Kidney (tissue), 22 donors: ENCODE measurements at places on chromosomes 6 and 20.

GRCh38 chr20:40900666-40901215, 127.9 kb upstream of the TOP1 start:
- no peak for DNase-seq

- no peak for DNase-seq
Measured at GRCh38 chr6:114735025-114735735, 392.4 kb upstream of the HS3ST5 start.

DNA sequence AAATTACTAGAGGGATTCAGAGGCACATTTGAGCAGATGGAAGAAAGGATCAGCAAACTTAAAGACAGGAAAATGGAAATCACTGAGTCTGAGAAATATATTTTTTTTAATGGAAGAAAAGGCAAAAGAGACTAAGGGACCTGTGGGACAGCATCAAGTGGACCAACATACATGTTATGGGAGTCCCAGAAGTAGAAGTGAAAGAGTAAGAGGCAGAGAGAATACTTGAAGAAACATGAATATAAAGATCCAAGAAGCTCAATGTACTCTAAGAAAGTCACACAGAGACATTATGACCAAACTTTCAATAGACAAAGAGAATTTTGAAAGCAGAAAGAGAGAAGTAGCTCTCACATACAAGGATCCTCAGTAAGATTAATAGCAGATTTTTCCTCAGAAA, 39.5 kb downstream of the SMOC2 start:
- no peak for DNase-seq

DNA sequence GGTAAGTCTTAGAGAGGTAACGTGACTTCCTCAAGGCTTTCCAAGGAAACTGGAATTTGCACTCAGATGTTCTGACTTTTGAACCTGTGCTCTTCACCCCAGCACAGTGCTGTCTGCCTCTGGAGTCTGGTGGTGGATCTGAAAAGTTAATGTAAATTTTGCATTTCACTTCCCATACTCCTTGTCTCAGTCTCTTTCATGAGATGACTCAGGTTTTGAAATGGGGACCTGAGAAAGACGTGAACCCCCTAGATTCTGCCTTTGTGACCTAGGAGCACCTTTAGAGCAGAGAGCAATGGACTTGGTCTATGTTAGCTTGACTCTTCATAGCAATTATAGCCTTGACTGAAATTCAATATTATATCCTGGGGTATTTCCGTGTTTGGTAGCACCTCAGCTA, 223.0 kb downstream of the QKI start:
- DNase-seq, result no peak

DNA sequence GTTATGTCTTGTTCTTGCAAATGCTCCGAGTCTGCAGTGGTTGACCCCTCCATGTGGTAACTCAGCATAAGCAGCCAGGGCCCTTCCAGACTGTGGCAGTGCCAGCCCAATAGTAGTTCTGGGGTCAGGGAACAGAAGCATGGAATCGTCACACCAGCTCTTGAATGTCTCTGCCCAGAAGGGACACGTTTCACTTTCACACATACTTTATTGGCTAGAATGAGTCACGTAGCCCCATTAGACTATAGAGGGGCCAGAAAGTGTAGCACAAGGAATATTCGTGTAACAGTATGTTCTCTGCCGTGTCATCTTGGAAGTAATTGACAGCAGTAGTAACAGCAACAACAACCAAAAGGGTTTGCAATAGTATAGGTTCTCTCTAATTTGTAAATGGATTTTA, 254.7 kb downstream of the FARS2 start:
- no peak for DNase-seq

DNA sequence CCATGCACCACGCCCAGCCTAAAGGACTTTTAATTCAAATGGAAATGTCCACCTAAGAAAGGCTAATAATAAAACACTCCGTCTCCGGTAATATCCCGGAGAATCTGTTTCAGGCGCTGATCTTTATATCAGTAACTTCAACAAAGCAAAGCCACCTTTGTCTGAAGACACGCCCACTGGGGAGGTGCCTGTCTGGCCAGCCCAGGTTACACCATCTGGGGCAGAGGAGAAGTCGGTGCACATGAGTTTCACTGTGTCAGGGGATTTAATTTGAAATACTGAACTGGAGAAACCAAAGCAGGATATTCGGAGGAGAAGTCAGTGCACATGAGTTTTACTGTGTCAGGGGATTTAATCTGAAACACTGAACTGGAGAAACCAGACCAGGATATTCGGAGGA, 9.4 kb downstream of the SERPINB6 start:
- DNase-seq, result no peak

- no peak for DNase-seq
Measured at GRCh38 chr6:158233214-158233795, 65.2 kb downstream of the GTF2H5 start.

GRCh38 chr20:23037017-23037481, 1.9 kb downstream of the SSTR4 start:
- DNase-seq, result peak; percentile 64

GRCh38 chr6:71288228-71289038, at the start of gene OGFRL1:
Gene OGFRL1, plus strand, starts transcription at chr6:71288811. Its CDS starts 126 bp downstream, at chr6:71288937.
- peak; percentile 94 for DNase-seq

DNA sequence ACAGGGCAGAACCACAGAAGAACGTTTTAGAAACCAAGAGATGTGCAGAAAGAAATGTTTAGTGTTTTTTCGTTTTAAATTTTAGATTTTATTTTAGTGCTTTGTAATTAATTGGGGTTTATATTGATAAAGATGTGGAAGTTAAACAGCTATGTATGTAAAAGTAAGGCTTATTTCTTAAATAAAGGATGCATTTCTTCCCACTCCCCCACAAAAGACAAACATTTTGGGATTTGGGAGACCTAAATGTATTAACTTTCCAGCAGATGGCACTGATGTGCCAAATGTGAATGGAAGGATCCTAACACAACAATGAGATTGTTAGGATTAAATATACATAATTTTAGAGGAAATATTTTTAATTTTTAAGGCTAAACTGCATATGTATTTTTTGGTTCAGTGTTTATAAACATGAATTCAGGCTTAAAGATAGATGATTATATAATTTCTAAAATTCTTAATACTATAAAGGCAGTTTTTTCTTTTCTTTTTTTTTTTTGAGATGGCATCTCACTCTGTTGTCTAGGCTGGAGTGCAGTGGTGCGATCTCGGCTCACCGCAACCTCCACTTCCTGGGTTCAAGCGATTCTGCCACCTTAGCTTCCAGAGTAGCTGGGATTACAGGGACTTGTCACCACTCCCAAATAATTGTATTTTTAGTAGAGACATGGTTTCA, 12.0 kb downstream of the PFDN4 start:
- peak; percentile 47 for DNase-seq

DNA sequence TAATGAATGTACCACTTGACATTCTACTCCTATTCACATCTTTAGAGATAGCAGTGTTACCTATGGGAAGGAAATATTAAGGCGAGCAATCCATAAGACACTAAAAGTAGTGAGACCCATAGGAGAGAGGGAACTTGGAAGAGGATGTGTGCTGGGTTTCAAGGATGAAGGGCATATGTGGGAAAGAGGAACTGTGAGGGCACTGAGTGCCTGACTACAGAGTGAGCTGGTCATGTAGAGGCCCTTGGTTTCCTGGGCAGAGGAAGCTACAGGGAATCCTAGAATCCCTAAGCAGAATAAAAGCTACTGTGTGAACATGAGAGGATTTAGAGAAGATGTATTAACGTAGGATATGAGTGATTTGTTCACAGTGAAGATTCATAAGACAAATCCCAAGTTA, 262.8 kb downstream of the FARS2 start:
- no peak for DNase-seq

- no peak for DNase-seq
Measured at GRCh38 chr6:110428153-110428552, 12.8 kb upstream of the DDO start.

DNA sequence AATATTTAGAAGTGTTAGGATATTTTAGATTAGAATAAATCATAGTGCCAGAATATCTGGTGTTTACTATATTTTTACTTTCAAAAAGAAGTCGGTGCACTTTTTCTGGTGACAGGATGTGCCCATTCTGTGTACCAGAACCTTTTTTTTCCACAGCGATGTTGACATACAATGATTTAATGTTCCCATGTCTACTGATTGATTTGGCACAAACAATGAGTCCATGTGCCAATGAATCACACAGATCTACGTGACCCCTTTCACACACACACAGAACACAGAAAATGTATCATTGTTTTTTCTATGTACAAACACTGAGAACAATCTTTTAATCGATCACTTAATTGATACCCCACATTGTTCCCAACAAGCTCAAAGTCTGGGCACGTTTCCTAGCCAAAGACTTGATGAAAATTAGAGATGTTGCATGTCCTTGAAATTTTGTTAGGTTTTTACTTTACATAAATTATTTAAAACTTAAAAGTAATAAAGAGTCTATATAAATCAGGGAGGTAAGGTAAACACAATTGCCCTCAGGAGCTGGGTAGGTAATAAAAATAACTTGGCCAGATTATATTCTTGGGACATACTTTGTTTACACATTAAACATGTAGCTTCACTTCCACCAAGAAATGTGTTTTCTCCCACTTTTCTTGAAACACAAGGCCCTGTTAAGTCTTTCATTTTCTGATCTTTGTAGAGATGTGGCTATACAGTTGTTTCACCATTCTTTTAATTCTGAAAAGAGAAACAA, 36.4 kb upstream of the SOX4 start:
- no peak for DNase-seq

DNA sequence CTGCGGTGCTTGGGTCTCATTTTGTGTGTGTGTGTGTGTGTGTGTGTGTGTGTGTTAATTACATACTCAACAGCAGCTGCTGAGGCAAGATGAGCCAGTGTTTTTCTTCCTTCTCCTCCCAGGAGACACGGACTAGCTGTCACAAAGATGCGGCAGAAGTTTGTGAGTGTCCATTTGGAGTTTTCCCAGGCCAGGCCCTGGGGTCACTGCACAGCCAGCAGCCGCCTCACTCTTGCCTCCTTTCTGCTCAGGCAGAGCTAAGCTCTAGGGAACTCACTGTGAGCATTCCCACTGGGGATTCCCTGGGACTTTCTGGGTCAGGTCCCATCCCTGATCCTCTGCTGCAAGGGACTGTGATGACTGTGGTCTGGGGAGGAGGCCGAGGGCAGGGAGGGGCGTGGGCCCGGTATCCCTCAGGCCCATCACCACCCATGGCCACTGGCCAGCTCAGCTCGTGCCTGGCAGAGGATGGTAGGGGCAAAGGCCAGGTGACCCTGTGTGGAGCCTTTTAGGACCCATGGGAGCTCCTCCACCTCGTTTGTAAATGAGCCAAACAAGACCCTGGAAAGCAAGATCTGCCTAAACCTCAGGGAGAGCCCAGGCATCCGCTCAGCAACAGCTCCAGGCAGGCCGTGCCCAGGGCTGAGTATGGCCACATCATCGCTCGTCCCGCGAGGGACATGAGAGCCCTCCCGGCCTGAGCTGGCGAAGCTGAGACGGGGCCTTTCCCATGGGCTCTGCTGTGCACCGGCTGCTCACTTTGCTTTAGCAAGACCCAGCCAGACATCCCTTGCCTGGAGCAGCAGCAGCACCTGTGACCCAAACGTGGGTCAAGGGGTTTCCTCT, 102.0 kb downstream of the PSMB1 start:
- peak; percentile 66 for DNase-seq

GRCh38 chr6:134111062-134111677, 58.7 kb upstream of the SLC2A12 start:
- no peak for DNase-seq

DNA sequence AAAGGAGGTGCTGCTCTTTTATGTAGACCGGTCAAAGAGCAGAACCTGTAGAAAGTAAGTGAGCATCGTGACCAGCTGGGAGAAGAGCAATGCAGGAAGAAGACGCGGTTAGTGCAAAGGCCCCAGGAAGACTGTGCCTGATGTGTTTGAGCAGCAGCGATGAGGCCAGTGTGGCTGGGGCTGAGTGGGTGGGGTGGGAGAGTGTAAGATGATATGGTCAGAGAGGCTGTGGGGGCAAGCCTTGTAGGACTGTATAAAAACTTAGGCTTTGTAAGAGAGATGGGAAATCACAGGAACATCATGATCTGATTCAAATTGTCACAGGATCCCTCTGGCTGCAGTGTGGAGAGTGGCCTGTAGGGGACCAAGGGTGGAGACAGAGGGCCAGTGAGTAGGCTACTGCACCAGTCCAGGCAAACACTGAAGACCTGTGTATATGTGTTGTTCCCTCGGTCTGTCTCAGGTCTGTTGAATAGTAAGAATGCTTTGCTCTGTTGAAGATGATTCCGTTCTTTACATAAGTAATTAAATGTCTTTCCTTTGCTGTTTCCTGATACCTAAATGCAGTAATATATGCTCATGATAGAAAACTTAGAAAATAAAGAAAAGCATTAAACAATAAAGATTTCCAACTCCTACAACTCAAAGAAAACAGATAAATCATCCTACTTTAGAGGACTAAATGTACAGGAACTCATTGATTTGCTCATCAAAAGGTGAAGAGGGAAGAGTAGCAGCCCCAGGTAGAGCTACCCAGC, 23.6 kb upstream of the WFDC2 start:
- DNase-seq, result no peak

GRCh38 chr6:160051390-160051789, 70.2 kb upstream of the SLC22A1 start:
- no peak for DNase-seq

- DNase-seq, result no peak
Measured at GRCh38 chr6:116267836-116268588, 11.7 kb downstream of the TSPYL1 start.

DNA sequence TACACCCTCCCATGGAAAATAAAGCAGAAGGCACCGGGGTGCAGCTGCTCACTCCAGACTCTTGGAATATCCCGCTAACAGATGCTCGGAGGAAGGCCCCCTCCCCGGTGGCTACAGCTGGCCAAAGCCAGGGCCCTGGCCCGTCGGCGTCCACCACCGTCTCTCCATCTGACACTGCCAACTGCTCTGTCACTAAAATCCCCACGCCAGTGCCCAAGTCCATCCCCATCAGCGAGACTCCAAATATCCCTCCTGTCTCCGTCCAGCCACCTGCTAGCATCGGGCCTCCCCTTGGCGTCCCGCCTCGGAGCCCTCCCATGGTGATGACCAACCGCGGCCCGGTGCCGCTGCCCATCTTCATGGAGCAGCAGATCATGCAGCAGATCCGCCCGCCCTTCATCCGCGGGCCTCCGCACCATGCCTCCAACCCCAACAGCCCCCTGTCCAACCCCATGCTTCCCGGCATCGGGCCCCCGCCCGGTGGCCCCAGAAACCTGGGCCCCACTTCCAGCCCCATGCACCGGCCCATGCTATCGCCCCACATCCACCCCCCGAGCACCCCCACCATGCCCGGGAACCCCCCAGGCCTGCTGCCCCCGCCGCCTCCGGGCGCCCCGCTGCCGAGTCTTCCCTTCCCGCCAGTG, 143.9 kb downstream of the SOBP start:
- no peak for DNase-seq

- DNase-seq, result peak; percentile 4
Measured at GRCh38 chr6:31725502-31726350, 2.6 kb downstream of the MPIG6B start.

DNA sequence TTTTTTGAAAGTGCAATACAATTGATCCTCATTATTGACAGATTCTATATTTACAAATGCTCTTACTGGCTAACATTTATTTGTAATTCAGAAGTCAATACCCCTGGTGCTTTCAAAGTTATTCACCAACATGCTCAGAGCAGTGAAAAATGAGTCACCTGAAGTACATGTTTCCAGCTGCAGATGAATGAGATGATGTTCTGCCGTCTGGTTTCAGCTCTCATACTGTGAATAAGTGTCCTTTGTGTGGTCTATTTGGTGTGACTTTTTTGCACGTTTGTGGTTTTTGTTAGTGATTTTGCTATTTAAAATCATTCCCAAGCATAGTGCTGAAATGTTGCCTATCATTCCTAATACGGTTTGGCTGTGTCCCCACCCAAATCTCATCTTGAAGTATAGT, 22.3 kb upstream of the EYA4 start:
- DNase-seq, result no peak
